Fibroblast of skin of back (primary cell): ENCODE measurements at places on chromosomes 7 and 10.
A peak's percentile ranks its signal among the peaks of the same experiment; 100 is the strongest.

- DNase-seq: peak; percentile 15
Observed at GRCh38 chr10:95388539-95388938, 97.7 kb upstream of the PDLIM1 start.

DNA sequence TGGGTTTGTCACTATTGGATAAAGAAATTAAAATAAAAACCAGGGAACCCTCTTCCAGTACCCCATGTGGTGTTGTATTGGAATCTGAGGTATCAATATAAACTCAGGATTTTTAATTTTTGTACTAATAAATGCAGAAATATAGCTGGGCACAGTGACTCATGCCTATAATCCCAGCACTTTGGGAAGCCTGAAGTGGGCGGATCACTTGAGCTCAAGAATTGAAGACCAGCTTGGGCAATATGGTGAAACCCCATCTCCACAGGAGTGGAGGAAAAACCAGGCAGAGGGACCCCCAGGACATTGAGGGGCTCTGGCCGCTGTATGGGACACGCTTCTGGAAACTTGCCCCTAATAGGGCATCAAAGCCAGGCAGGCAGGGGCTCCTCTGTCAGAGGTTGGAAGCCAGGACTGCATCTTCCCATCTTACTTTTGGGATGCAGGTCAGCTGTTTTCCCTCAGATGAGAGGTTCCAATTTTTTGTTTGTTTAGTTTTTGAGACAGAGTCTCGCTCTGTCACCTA, 11.1 kb downstream of the ADIRF start:
- no peak for DNase-seq

- peak; percentile 56 for DNase-seq
Observed at GRCh38 chr10:30057421-30057841, 2.0 kb downstream of the JCAD start.

GRCh38 chr7:125326666-125327255, 397.1 kb upstream of the POT1 start:
- peak; percentile 55 for DNase-seq

- DNase-seq: no peak
Observed at GRCh38 chr7:33179519-33179918, 50.2 kb downstream of the BBS9 start.

- DNase-seq: no peak
Observed at GRCh38 chr7:29386196-29386765, 177.4 kb upstream of the PRR15 start.

- no peak for DNase-seq
Observed at GRCh38 chr7:143085109-143085508, 33.0 kb downstream of the OR6V1 start.

DNA sequence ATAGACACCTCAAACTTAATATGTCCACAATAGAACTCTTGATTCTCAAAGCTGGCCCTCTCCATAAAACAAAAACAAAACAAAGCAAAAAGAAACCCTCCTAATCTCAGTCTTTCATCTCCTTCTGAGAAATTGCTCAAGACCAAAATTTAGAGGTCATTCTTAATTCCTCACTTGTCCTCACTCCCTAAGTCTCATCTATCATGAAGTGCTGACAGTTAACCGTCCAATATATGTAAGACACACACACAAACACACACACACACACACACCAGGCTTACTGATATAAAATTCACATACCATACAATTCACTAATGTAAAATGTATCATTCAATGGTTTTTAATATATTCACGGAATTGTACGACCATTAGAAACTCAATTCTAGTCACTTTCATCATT, 17.0 kb upstream of the SVIL start:
- no peak for DNase-seq

GRCh38 chr10:3499120-3499519, 285.9 kb downstream of the KLF6 start:
- DNase-seq: peak; percentile 76

DNA sequence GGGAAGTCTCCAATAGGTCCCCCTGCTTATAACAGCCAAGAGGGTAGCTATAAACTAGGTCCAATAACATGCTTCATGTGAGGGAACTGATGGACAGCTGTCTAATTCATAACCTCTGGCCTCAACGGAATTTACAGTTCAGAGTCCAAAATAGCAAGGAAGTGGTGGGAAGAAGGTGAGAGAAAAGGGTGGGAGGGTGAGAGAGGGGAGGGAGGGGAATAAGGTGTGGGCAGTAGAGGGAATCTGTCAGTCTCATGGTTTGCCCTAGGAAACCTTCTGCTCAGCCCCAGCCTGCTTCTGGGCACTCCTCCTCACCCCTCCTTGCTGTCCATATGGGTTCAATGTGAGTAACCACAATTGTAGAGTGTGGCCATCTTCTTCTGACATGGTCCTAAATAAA, 133.4 kb upstream of the ADO start:
- DNase-seq: no peak

- DNase-seq: no peak
Observed at GRCh38 chr10:34024693-34025425, 690.4 kb upstream of the NRP1 start.

DNA sequence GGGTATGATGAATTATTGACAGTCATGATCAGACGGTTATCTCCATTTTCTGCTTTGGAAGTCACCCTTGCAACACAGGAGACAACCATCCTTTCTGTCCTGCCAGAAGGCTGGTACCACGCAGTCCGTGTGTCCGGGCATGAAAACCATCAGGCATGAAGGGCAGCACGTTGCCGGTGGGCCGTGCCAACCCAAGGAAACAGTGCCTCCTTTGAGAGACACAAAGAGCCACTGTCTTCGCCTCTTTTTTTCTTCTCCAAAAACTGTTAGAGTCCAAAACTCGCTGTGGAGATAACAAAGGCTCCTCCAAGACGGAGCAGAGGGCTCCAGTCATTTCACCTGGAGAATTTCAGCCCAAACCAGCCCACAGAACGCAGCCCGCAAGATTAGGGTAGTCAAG, 60.4 kb upstream of the ARHGAP21 start:
- no peak for DNase-seq

- DNase-seq: no peak
Observed at GRCh38 chr10:26219676-26220075, 3.1 kb downstream of the GAD2 start.

DNA sequence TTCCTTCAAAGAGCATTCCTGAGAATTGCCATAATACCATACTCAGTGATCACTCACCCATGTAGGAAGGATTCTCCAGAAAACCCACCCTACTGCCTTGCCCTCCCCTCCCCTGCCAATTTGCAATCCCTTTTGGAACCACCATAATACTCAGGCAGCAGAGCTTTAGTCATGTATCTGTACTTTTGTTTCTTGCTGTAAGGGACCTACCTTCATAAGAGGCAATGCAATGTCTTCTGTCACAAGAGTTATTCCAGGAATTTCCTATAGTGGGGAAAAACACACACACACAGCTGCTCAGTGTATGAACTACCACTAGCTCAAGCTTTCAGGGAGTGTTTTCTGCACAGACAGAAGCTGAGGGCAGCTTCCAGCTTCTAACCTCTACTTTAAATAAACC, 67.0 kb downstream of the GSAP start:
- DNase-seq: peak; percentile 17

- DNase-seq: peak; percentile 85
Observed at GRCh38 chr10:36023939-36024338, 381.8 kb upstream of the FZD8 start.

DNA sequence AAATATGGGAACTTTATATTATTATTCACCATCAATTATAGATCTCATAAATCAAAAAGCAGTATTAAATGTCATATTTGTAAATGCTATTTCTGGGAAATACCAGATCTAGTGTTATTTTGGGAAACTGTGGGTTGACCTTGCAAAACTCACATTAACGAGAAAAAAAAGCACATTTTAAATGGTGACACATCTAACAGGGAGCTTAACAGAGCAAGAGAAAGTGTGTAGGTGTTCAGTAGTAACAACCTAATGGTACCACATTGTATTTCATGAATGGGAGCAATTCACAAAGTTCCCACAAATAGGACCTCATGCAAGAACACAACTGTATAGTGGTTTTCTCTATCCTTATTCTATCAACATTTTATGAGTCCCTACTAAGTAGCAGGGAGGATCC, 26.2 kb upstream of the HDAC9 start:
- no peak for DNase-seq

- DNase-seq: peak; percentile 24
Observed at GRCh38 chr7:112266595-112267270, 60.2 kb downstream of the ZNF277 start.

- DNase-seq: no peak
Observed at GRCh38 chr10:14014423-14014822, 316.3 kb downstream of the FRMD4A start.

DNA sequence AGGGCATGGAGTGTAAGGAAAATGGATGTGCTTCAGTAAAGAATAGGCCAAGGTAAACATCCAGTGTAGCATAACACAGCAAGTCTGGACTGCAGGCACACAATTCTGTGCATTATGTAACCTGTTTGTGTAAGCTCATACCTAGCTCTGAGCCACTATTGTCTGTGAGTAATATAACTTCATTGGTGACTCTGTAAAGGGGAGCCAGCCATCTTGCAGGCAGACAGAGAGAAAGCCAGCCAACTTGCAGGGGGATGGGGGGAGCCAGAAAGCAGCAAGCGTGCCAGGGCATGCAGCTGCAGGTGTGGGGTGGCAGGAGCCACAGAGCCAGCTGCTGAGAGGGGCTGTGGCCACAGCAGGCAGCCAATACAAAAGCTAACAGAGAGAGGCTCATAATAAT, 449.2 kb downstream of the IPMK start:
- DNase-seq: no peak

GRCh38 chr7:151187409-151188251, 580 bp upstream of the ASB10 start:
- no peak for DNase-seq

- no peak for DNase-seq
Observed at GRCh38 chr7:139582130-139582650, 58.7 kb downstream of the CLEC2L start.

DNA sequence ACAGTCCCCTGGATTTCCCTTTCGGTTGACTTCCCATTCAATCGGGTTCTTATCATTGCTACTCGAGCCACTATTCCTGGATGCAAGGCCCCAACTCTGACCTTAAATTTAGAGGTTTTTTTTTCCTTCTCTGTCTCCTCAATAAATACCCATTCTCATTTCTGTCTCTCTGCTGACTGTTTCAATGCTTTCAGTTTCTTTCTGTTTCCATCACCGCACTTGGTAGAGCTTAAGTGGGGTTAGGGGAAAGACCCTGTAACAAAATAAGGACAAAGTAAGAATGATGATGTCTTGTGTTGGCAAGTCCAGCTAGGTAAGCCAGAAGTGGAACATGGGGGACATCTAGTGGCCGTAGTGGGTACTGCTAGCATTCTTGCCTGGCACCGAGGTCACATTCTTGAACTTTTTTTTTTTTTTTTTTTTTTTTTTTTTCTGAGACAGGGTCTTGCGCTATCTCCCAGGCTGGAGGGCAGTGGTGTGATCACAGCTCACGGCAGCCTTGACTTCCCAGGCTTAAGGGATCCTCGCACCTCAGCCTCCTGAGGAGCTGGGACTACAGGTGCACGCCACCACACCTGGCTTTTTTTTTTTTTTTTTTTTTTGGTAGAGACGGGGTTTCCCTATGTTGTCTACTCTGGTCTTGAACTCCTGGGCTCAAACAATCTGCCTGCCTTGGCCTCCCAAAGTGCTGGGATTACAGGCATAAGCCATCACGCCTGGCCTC, 40.3 kb downstream of the ZC3HC1 start:
- DNase-seq: peak; percentile 84

DNA sequence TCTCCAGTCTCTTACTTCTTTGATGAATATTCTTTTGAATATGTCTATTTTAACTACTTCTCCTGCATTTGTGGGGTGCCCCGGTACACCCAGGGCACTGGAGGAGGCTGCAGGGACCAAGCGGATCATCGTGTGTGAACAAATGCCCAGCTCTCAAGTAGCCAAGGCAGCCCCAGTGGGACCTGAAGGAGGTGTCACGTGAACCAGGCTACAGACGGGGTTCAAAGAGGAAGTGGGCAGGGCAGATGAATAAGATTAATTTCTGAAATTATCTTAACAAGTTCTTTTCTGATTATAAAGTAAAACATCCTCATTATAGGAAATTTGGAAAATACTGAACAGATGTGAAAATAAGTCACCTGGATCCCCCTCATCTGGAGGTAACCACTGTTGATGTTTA, 78.4 kb upstream of the DUSP5 start:
- DNase-seq: no peak

- no peak for DNase-seq
Observed at GRCh38 chr7:97155897-97156418, 38.5 kb downstream of the SDHAF3 start.

GRCh38 chr7:137577184-137577583, 233.7 kb upstream of the PTN start:
- peak; percentile 60 for DNase-seq

- peak; percentile 94 for DNase-seq
Observed at GRCh38 chr10:110916554-110917346, 2.2 kb downstream of the BBIP1 start.

DNA sequence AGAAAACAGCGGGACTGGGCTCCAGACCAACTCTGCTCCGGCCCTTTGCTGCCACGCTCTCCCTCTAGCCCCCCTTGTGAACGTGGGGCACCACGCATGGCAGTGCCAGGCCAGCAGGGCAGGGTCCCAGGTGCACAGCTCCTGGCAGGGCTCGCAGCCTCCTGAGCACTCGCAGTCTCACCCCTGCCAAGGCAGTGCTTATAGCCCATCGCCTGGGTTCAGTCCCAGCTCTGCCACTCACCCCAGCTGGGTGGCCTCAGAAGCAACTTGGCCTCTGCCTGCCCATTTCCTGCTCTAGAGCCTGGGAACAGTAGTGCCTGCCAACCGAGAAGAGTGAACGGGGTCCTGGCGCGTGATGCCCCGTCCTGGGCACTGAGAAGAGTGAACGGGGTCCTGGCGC, 36.3 kb downstream of the CFAP46 start:
- DNase-seq: no peak

DNA sequence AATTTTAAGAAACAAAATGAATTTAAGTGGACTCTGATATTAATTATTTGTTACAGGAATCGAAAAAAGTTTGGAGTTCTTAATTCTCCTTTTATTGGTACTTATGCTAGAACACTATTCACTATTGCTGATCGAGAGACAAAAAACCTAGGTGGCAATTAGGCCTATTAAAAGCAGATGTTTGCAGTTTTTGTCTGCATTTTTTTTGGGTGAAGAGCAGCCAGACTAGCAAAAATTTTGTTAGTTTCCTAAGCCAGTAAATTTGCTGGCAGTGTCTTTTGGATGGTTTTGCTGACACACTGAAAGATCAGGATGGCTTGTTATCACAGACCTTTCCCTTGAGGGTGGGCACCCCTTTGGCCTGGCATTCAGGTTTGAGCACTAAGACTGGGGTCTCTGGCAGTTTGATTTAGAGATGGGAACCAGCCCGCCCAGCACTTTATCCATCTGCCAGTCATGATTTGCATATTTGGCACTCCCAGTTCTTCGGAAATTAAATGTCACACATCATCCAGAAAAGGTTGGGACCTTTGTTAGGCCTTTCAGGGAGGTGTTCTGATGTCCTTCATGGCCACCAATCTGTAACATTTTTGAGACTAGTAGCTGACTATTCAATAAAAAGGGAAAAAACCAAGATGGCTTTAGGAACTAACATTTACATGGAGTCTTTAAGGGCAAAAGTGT, 57.3 kb downstream of the INPP5F start:
- no peak for DNase-seq

DNA sequence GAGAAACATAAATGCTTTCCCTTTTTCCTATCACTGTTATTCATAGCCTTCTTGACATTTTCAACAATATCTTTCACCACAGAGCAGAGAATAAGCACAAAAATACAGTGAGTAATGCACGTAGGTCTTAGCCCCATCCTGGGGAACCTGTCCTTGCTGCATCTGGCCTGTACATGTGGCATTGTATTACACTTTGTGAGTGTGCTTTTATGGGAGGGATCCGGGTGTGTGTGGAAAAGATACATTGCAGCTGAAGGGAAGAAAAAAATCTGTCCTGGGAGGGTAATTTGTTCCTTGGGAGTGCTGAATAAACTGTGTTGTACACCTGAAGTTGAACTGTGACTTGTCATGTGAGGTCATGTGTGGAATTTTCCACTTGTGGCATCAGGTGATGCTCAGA, 422.7 kb upstream of the LRGUK start:
- no peak for DNase-seq
